ENCODE measurements at places on chromosomes 6 and 20. TPM values are rescaled to one million over a fixed set of nuclear protein-coding genes. Genes with fewer than 3 reads are reported as not detected.

DNA sequence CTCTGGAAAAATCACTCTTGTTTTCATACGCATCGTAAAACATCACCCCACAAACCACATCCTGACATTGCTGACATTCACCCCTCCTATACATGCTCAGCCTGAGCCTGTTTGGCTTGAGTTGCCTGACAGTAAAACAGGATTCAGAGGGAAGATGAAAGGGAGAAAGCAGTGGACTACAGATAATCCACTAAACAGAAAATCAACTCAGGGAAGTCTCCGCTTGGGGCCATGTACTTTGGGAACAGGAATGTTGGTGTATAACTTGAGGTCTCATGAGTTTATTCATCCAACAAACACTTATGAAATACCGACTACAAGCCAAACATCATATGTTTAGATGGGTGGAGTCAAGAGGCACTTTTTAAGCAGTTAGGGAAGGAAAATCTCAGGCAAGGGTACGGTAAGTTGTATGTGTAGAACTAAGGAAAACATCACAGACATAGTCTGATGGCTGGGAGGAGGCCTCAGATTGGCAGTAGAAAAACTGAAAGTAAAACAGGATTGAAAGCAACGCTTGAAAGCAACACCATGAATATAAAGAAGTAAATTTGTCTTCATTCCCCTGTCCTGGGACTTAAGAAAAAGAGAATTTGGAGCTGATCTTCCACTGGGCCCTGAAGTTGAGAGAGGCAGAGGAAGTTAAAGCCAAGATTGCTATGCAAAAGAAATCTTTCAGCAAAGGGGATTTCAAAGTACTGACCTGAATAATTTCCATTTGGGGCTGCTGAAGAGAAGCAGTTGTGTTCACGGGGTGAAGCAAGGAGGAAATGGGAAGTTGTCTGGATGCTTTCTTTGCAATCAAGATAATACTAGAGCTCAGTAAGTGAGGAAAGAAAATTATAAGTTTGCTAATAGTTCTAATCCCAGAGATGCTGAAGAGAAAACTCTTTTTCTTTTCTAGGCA is 28.8 kb downstream of the PDE7B start:
- no peak for DNase-seq

Gene BPIFB1
- total RNA-seq = not detected

GRCh38 chr6:84379142-84379541 is 151.7 kb upstream of the CEP162 start:
- DNase-seq = no peak

Gene C20orf173
- not detected for total RNA-seq

Gene PBOV1
- total RNA-seq = not detected

DNA sequence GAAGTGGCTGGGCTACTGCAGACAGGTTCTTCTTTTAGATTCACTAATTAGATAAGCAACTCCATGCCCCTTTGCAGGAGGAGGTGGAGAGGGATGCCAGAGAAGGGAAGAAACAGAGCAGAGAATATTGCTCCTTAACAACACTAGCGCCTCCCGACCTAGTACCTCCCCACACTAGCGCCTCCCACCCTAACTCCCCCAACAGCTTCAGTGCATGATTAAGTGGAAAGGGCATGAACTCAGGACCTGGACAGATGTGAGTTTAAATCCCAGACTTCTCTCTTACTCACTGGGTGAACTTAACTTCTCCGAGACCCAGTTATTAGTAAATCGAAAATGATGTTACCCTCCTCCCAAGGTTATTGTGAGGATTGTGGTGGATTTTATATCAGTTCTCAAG is 25.7 kb downstream of the STX11 start:
- DNase-seq = no peak

GRCh38 chr6:5136851-5137250 is 51.7 kb downstream of the PPP1R3G start:
- no peak for DNase-seq

Data from activated B cell treated with CpG ODN at 0.5 μM for 24 hours (primary cell).